Skeletal muscle tissue (tissue), 5 donors: ENCODE measurements at places on chromosomes 5 and 9. TPM values are rescaled to one million over a fixed set of nuclear protein-coding genes. Genes with fewer than 3 reads are reported as not detected.

Gene SAPCD2
- total RNA-seq: 1.0 TPM

Gene EGFL7
- 51.7 TPM for total RNA-seq

Gene HMMR
- 2.6 TPM for total RNA-seq

Gene NAIP
- total RNA-seq: 15.1 TPM

Gene MLANA
- not detected for total RNA-seq

Gene IRGM
- not detected for total RNA-seq

Gene NR2F1-AS1
- 5.2 TPM for total RNA-seq

Gene WNK2
- total RNA-seq: 4.7 TPM

Gene EGR1
- total RNA-seq: 21.4 TPM

Gene PRDM12
- total RNA-seq: not detected

Gene DNAJB5
- 14.1 TPM for total RNA-seq

Gene SH3GL2
- total RNA-seq: under 0.01 TPM

Gene NEUROG1
- not detected for total RNA-seq

Gene ZNF883
- total RNA-seq: 3.1 TPM

Gene AFAP1L1
- total RNA-seq: 75.7 TPM

Gene MAMDC2
- total RNA-seq: 11.0 TPM

Gene ARL14EPL
- total RNA-seq: not detected

Gene SMIM32
- total RNA-seq: under 0.01 TPM

Gene GPR151
- not detected for total RNA-seq

Gene ADAMTSL1
- 18.3 TPM for total RNA-seq

Gene KIAA0825
- 5.2 TPM for total RNA-seq

Gene ZDHHC11
- 1.0 TPM for total RNA-seq

Gene ECPAS
- total RNA-seq: 162 TPM

Gene GRIN3A
- total RNA-seq: 0.52 TPM

Gene KCNMB1
- total RNA-seq: under 0.01 TPM

Gene CER1
- total RNA-seq: not detected

Gene SNCB
- not detected for total RNA-seq

Gene DMRT3
- total RNA-seq: under 0.01 TPM

Gene PTPN3
- total RNA-seq: 7.8 TPM
